ENCODE measurements at places on chromosomes 11 and 22. TPM values are rescaled to one million over a fixed set of nuclear protein-coding genes. Genes with fewer than 3 reads are reported as not detected.

Gene HTR3B
- not detected for total RNA-seq

Gene YAP1
- total RNA-seq: 53.4 TPM

Gene OR8D1
- not detected for total RNA-seq

Gene OR52I2
- total RNA-seq: not detected

Gene IGLL1
- total RNA-seq: not detected

Gene OR8G1
- not detected for total RNA-seq

Gene OR10V1
- not detected for total RNA-seq

Gene TMA7B
- not detected for total RNA-seq

Gene OR52B4
- not detected for total RNA-seq

Gene COMT
- total RNA-seq: 137 TPM

Gene RHBDD3
- 27.6 TPM for total RNA-seq

Gene HBG2
- not detected for total RNA-seq

Gene CLCF1
- total RNA-seq: 42.2 TPM

Gene KDELR3
- 17.9 TPM for total RNA-seq

Gene P2RY6
- total RNA-seq: 7.5 TPM

Gene MIAT
- 0.27 TPM for total RNA-seq

Gene MMP1
- total RNA-seq: 0.73 TPM

Gene APOBEC3F
- 1.8 TPM for total RNA-seq

Gene PTS
- total RNA-seq: 36.9 TPM

Gene DKK3
- total RNA-seq: 19.3 TPM

Gene AIFM3
- 3.1 TPM for total RNA-seq

Gene SH3BP1
- 2.4 TPM for total RNA-seq

Gene CFAP300
- total RNA-seq: 5.4 TPM

Gene TBX1
- 5.0 TPM for total RNA-seq

Gene CELSR1
- total RNA-seq: 28.0 TPM

Gene TRPM5
- not detected for total RNA-seq

Gene FAM111B
- 6.9 TPM for total RNA-seq

Gene GGT5
- total RNA-seq: 4.6 TPM

All from A549 treated with Mapracorat at 1 μM for 4 hours (cell line).